Foreskin keratinocyte (primary cell): ENCODE measurements at places on chromosomes 2 and 18.

DNA sequence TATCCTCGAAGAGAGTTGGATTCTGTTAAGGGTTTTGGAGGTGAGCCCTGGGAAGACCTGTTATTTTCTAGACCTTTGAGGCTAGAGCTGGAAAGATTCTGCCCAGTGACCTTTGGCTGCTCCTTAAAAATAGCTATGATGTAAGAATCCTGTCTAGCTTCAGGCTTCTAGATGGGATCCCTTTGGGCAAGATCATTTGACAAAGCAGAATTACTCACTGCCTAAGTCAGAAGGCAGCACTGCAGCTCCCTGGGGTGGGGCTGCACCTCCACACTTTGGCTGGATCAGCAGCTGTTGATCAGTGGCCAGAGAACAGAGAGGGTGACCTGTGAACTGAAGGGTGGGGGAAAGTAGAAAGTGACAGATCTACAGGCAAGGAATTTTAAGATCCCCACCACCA, 103.8 kb downstream of the ASAP2 start:
- peak; percentile 90 for DNase-seq

DNA sequence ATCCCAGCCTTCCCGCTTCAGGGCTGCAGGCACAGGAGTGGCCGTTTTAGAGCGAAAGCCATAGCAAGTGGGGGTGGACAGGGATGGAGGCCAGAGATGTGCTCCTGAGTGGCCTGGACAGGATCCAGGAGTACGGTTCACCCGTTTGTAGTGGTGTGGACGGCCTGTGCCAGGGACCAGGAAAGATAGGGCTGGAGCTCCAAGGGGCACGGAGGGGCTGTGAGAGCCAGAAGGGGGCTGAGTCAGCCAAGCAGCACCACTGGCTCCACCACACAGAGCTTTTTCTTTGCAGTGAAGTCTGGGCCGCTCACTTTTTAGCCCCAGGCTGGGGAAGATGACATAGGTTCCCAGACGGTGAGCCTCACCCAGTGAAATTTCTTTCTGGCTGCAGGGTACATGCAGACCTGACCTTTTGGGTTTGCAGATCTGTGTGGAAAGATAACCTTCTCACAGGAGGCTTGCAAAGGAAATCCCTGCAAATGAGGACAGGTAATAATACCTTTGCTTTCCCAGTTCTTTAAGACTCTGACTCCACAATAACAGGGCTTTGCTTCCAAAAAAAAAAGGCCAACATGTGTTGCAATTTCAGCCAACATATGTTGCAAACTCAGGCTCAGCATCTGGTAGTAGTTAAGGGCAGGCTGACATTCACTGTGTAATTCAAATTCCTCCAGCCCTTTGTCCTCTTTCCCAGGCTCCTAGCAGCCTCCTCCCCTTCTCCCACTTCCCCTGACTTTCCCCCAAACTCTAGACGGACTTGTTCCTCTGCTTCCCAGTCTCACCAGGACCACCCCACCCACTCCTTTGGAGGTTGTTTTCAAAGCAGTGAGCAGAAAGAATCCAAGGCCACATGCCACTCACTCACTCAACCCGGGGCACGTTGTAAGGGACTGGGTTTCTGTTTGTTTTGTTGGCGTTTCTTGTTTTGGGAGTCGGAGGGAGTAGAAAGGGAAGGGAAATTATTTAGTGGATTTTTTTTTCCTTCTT, 20.3 kb upstream of the LAPTM4A start:
- DNase-seq = peak; percentile 92

GRCh38 chr18:50307400-50307737, 19.9 kb upstream of the CXXC1 start:
- no peak for DNase-seq

GRCh38 chr2:188114014-188114413, 177.7 kb upstream of the GULP1 start:
- DNase-seq = peak; percentile 42

DNA sequence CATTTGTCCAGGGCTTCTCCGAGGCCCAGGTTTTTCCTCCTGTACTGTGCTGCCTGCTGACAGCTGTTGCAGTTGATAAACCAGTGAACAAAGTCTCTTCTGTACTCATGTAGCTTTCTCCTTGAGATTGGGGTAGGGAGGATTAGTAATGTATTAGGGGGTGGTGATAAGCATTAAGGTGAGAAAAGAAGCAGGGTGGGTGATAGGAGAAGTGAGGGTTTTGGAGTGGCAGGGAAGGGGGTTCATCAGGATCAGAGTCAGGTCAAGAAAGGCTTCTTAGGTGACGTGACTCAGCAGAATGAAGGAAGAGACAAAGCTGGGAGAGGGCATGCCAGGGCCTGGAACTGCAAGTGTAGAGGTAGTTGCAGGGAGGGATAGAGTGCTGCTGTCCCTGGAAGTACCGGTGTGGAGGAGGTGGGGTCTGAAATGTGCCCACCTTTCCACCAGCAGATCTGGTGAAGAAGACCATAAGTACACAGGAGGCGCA, 48.7 kb downstream of the PKP4 start:
- peak; percentile 61 for DNase-seq

- peak; percentile 71 for DNase-seq
Observed at GRCh38 chr2:40401896-40402295, 50.0 kb downstream of the SLC8A1 start.

GRCh38 chr2:26469092-26469710, 8.7 kb downstream of the OTOF start:
- peak; percentile 35 for DNase-seq

GRCh38 chr18:76446321-76447257, 48.5 kb downstream of the ZNF516 start:
- no peak for DNase-seq

- no peak for DNase-seq
Observed at GRCh38 chr2:212979799-212980198, 171.6 kb downstream of the IKZF2 start.

DNA sequence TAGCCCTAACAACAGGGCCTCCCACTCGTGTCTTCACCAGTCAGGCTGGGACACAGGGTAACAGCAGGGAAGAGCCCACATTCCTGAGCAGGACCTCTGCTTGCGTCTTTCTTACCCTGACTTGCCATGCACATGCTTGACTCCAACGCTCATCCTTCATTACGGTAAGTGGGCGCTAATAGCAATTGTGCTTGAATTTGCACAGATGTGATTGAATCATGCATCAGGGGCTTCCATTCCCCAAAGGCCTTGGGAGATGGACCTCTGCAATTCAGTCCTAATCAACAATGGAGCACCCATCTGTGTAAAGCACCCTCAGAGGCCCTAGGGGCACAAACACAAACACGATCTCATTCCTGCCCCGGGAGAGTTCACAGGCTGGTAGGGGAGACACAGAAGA, 13.5 kb downstream of the TEX51 start:
- DNase-seq = no peak

GRCh38 chr2:229027353-229028105, 243.6 kb downstream of the PID1 start:
- no peak for DNase-seq

GRCh38 chr2:7034303-7034702, 117.1 kb downstream of the RNF144A start:
- no peak for DNase-seq

DNA sequence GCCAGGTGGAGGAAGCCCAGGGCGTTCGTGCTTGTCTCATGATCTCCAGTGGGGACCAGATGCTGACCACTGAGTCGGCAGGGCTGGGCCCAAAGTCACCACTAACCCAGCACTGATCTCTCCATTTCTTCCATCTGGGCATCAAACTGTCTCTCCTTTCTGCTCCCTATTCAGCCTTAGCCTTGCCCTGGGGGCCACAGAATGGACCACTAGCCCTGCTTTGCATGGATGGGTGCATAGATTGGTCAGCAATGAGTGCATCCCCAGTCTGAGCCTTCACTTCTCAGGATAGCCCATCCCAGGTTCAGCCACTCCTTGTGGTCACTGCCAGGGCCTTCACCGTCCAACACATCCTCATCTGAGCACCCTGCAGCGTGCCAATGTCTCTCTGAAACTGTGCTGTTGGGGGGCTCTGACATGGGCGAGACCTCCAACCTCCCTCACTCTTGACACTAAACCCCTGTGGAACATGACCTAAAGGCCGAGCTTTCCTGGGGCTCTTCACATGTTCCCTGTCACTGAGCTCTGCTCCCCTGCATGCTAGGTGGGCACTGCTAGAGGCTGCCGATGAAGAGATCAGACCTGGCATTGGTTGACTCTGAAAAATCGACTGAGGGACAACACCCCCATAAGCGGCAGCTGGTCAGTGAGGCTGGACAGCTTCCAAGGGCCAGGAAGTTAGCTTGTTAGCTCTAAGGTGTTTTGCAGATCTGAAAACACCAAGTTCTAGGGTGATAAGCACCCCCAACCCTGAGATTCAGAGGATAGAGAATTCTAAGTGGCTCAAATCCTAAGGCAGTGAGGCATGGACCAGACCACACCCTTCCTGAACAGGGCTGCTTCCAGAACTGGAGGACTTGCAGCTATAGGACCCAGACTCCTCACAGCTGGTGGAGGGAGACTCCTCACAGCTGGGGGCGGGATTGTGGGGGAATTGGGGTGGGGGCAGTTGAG, 61.7 kb downstream of the HS1BP3 start:
- no peak for DNase-seq

DNA sequence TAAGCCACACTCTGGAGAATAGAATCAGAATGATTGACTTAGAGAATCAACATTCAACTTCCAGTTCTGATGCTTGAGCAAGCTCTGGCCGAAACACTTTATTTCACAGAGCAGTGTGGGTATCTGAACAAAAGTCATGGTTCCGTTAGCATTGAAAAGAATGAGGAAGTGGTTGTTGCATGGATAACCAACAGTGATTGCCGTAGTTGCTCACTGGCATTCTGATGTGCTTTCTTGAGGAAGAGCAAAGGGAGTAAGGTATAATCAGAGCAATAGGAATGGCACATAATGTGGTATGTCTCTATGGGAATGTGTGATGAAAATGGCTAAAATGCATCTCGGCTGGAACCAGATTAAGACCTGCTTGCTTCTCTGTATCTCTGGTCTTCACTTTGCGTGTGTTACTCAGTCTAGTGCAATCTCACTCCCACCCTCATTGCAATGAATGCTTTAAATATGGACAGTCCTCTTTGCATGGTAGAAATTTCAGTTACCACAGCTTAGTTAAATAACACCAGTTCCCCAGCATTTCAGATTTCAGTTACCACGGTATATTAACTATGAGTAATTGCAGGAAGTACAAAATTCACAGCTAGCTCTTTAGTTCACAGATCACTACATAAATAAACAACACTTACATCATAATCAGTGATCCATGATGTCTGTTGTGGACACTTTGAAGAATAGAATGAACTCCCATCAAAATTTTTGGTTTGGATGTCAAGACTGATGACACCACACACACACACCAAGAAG, 7.8 kb upstream of the RAB12 start:
- DNase-seq = no peak

DNA sequence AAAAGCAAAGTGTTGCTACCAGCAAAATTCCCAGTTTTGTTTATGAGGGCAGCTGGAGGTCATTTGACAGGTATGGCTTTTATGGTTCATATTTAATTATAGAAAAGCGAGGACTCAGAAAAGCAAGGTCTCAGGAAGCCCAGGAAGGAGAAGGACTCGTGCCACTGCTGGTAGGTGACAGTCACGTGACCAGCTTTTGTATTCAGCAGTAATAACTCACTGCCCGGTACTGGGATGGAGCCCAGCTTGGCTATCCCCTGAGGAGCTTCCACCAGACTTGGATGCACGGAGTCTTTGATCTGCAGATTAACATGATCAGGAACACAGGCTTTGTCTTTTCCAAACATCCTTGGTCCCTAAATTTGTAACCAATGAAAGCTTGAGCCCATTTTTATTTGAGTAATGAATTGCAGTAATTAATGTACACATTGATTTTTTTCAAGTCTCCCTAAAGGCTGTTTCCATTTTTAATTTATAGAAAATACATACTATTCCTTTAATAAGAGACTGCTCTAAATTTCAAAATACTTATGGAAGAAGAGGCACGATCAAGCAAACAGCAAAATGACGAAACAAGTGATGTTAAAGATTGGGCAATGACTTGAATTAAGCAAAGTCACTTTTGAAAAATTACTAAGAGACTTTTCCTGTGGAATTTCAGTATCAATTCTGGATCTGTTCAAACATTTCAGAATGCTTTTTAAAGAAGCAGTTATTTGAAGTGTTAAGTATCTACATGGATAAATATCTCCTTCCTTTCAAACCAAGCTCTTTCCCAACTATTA, 251.7 kb upstream of the HNRNPA3 start:
- no peak for DNase-seq

DNA sequence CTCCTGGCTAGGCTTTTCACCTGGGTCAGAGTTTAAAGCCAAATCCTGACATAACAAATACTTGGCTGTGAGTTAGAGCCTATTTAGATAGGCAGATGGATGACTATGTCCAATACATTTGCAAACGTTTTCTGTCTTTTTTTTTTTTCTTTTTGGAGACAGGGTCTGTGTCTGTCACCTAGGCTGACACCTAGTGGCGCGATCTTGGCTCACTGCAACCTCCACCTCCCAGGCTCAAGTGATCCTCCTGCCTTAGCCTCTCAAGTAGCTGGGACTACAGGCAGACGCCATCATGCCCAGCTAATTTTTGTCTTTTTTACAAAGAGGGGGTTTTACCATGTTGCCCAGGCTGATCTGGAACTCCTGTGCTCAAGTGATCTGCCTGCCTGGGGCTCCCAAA, 124.8 kb downstream of the DYM start:
- no peak for DNase-seq

- peak; percentile 64 for DNase-seq
Observed at GRCh38 chr18:63783394-63783793, 8.2 kb downstream of the SERPINB7 start.

DNA sequence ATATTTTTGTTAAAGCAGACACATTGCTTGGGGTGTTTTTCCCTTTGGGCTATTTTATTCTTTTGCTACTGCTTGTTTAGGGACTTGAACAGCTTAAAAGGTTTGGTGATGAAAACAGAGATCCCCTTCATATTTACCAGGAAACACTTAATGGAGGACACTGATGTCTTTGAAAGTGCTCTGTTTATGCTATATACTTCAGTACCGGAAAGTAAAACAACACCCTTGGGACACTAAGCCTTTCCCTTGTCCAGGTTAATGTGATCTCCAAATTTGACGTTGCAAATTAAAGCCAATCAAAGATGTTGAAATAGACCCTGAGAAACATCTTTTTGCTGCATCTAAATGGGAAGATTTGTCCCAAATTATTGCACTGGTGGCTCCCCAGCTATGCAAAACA, 564.6 kb upstream of the PKDCC start:
- DNase-seq = no peak

DNA sequence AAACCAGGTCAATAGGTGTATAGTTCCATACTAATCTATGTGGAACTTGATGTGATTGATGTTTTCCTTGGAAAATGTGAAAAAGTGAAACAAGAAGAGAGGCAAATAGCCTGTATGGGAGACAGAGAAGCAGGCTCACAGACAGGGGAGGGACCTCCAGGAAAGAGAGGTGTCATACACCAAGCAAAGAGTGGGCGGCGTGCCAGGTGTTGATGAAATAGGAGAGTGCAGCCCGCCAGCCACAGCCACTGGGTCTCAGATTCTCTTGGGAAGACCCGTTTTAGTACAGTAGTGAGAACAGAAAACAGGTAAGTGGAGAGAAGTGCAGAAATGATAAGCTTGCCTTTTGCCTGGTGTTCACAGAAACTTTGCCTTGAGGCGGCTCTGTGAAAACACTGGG, 301.9 kb downstream of the ZNF407 start:
- no peak for DNase-seq
